ENCODE measurements at places on chromosomes 1 and 21.

GRCh38 chr1:202162047-202162417 is 1.6 kb upstream of the PTPN7 start:
- DNase-seq: peak; percentile 70

GRCh38 chr1:22918644-22919043 is 54.0 kb downstream of the LACTBL1 start:
- no peak for DNase-seq

DNA sequence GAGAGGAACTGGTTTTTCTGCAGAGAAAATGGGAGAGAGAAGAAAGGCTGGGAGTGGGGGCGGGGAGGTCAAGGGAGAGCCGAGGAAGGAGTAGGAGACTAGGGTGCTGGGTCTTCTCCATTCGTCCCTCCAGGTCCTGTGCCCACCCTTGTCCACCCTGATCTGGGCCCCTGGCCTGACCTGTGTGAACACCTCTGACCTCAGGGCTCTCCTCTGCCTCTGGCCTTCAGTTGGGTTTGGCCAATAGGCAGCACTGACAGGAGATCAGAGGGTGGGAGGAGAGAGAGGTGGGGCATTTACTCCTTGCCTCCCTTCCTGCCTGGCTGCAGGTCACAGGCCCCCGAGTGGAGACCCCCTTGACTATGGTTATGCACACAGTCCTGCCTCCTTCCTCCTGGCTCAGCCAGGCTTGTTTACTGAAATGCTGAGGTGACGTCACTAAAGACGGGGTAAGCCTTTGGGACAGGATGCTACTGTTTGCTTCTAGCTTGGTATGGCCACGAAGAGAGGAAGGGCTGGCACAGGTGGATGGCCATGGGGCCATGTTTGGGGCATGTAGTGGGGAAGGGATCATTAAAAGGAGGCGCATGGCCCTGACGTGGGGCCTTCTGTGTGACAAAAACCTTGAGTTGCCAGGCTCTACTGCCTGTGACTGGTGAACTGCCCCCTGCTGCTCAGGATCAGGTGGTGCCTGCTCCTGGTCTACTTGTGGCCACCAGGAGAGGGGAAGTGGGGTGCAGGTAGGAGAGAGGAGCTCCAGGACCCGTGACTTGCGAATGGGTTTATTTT is 248.7 kb upstream of the CSF3R start:
- no peak for DNase-seq

GRCh38 chr21:27631471-27631870 is 664.6 kb upstream of the ADAMTS5 start:
- no peak for DNase-seq

DNA sequence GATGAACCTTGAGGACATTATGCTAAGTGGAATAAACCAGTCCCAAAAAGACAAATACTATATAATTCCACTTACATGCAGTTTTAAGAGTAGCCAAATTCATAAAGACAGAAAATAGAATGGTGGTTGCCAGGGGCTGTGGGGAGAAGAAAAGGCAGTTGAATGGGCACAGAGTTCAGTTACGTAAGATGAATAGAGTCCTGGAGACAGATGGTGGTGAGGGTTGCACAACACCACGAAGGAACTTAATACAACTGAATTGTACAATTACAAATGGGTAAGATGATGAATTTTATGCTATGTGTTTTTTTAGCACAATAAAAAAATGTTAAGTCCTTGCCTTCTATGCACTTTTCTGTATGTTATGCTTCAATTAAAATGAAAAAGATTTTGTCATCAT is 66.6 kb downstream of the CD34 start:
- DNase-seq: no peak

GRCh38 chr1:212688341-212689047 is 11.1 kb downstream of the BATF3 start:
- DNase-seq: no peak

GRCh38 chr1:63087966-63088365 is 234.4 kb upstream of the FOXD3 start:
- no peak for DNase-seq

DNA sequence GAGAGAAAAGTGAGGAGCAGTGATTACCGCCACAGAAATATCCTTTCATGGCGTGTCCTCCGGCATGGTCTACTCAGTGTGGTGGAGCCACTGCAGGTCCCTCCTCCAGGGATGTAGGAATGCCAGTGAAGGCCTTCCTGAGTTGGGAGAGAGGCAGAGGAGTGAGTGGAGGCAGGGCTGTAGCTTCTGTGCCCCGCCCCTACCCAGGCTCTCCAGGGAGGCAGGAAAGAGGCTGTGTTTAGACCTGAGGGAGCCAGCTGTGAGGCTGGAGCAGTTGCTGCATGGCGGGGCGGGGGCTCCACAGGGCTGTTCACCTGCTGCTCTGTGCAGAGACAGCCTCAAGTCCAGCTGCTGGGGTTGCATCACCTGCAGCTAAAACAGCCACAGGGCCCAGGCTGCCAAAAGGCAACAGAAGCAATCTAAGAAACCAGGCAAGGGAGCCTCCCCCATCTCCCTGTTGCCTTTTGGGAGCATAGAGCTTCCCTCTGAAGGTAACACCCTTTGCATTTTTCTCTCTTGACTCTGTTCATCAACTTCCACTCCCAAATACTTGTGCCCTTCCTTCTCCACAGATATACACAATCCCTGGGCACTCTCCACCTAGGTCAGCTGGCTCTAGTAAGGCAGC is 801 bp upstream of the ANXA9 start:
- no peak for DNase-seq

DNA sequence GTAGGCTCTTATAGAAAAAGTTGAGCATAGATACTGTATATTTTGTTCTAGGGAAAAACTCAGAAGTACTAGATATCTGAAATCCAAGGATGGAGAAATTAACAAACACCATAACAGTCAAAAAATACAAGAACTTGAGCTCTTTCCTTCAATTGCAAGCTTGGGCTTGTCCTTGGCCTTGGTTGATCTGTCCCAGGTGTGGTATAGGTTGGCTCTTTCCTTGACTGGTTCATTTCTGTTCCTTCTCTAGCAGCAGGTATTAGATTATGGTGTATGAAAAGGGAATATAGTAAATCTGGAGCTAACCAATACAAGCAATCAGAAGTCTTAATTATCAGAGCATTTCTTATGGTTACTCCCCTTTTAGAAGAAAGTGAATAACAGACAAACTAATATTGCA is 198.6 kb downstream of the GPATCH2 start:
- no peak for DNase-seq

DNA sequence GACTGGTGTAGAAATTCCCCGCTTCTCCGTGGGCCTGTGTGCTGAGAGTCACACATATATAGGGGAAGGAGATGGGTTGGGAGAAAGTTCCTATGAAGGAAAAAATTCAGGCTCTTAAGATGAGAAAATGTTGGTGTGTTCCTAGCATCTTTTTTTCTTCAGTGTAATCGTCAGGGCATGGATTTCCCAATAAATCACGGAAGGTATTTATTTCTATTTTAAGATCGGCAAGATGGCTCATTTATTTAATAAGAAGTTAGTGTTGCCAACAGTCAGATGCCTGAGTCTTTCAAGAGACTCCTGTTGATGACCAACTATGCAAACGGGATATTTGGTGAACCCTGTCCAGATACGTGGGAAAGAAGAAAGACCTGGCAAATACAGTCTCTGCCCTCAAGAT is 58.2 kb downstream of the TGFB2 start:
- DNase-seq: no peak

GRCh38 chr1:99269321-99269720 is 5.0 kb downstream of the PLPPR4 start:
- DNase-seq: no peak

- DNase-seq: no peak
These were observed 33.3 kb downstream of the EIF2D start for GRCh38 chr1:206578978-206579374.

DNA sequence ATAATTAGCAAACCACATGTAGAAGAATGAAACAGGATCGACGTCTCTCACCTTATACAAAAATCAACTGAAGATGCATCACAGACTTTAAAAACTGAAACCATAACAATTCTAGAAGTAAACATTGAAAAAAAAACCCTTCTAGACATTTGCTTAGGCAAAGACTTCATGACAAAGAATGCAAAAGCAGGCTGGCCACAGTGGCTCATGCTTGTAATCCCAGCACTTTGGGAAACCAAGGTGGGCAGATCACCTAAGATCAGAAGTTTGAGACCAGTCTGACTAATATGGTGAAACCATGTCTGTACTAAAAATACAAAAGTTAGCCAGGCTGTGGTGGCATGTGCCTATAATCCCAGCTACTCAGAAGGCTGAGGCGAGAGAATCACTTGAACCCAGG is 1351.7 kb downstream of the MRPL39 start:
- DNase-seq: no peak

All from stimulated activated CD4-positive, alpha-beta T cell treated with anti-CD3 and anti-CD28 coated beads, Interleukin-2, amount 100 ng/mL, for 24 hours (primary cell).